ENCODE measurements at places on chromosomes 6 and 20.

DNA sequence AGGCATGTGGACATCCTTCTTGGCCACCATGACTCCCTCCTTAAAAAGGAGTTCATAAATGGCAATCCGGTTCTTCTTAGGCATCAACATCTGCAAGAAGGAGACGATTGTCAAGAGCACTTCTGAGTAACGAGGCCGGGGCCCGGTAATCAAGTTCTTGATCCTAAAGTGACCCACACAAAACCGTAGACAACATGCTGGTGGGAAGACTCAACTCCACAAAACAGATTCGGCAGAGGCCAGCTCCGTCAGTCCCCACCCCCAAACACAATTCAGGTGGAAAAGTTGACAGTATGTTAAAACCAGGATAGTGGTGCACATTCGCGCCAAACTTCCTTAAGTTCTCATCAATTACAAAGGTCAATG, 754 bp downstream of the RPS10 start:
- peak; percentile 13 for DNase-seq

DNA sequence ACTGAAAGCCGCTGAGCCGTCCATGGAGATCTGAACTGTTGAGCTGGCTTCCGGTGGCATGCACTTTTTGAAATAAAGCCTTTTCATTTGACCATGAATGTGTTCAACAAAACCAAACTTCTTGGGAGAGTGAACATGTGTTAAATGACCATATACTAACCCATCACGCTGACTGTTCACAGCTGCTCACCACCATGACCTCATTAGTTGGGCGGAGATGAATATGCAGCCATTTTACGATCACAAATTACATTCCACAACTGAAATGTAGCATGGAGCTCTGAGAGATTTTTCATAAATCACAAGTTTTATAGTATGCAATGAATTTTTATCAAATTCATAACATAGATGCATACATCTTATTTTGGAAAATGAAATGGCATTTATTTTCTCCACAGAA, 4.2 kb downstream of the RAMACL start:
- no peak for DNase-seq

DNA sequence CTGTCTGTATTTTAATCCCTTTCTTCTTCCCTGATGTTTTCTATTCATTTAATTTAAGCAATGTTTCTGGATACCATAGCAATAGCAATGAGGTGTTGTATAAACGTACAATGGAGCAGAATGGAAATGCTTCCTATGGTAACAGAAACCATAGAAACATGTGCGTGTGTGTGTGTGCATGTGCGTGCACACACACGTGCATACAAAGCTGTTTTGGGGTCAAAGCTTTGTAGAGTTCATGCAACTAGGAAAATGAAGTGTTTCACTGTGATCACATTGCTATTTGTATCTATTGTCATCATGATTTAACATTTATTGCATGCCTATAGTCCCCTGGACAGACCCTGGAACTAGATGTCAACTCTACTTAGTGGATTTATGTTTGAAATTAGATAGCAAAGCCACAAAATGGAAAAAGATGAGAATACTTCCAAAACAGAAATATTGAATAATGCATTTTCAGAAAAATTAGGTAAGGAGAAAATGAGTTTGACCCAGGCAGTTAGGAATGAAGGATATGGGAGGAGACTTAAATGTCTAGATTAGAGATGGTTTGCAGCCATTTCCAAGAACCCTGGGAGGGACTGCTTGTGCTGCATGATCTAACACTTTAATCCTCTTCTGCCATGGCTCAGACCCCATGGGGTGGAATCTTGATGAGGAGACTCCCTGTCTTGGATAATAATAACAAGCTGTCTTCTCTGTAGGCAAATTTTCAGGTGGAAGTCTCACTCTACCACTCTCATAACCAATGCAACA, 124.4 kb downstream of the TRMT11 start:
- no peak for DNase-seq

GRCh38 chr20:3188823-3189413, 15.6 kb downstream of the DDRGK1 start:
- DNase-seq: no peak

- peak; percentile 3 for DNase-seq
These were observed 332.5 kb downstream of the TFAP2A start for GRCh38 chr6:10082385-10082784.

Data from CD4-positive, alpha-beta T cell treated with Interleukin-17A for 1 hour (primary cell).